AG08395 (cell line): ENCODE measurements at places on chromosomes 7 and 10.

DNA sequence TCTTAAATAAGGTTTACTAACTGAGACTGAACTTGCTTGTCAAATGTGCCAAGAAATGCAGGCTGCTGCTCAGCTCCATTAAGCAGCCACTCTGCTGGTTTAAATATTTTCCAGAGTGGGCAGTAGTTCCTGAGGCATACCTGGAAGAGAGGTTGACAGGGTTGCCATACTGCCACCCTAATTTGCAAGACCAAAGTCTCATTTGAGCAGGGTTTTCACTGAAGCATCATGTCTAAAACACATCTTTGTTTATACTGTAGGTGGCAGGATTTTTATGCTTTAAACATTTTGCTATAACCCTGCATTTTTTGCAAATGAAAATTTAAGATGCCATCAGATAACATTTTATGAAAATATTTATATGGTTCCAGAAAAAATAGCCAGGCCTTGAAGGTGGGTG lies 618.0 kb upstream of the LRRTM3 start:
- no peak for DNase-seq

- DNase-seq, result peak; percentile 21
These were observed 734 bp downstream of the PTPN12 start for GRCh38 chr7:77537778-77538280.

- no peak for DNase-seq
These were observed 21.8 kb downstream of the ASZ1 start for GRCh38 chr7:117405519-117405918.

GRCh38 chr10:6647811-6648526 lies 67.9 kb upstream of the PRKCQ start:
- peak; percentile 4 for DNase-seq

DNA sequence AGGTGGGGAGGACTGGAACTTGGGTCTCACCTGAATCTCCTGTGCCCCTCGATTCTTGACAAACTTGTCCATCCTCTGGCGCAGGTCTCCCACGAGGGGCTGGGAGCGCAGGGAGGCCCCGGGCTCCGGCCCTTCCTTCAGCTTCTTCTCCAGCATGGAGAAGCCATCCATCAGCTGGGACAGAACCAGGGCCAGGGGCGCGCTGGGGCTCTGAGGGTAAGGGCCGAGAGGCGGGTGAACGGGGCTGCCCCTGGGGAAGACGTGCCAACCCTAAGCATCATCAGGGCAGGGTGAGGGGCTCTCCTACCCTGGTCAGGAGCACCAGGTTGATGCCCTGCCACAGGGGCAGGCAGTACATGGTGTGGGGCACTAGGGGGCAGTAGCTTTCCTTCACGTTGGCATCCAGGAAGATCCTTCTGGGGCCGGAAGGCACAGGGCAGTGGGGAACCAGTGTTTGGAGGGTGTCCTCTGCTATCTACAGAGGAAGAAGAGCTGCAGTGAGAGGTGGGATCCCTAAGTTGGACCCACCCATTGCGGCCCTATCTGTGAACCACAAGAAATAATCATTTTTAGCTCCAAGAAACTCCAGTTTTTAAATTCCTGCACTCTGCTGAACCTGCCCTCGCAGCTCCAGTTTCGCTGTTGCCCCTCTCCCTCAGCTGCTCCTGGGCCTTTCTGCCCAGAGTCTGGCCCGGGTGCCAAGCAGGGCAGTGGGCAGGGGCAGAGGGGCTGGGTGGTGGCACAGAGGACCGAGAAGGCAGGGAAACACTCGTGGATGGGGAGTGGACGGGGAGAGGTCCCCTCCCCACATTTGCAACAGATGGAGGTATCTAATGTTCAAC lies 10.8 kb upstream of the PYROXD2 start:
- DNase-seq, result peak; percentile 44

GRCh38 chr10:114304571-114305421 lies 65.7 kb downstream of the VWA2 start:
- DNase-seq, result peak; percentile 31
